ENCODE measurements at places on chromosomes 5 and 9. TPM values are rescaled to one million over a fixed set of nuclear protein-coding genes. Genes with fewer than 3 reads are reported as not detected.

- DNase-seq = no peak
Measured at GRCh38 chr9:71929223-71929622, 17.8 kb downstream of the C9orf85 start.

- DNase-seq = no peak
Measured at GRCh38 chr5:76074487-76075065, 8.6 kb upstream of the SV2C start.

DNA sequence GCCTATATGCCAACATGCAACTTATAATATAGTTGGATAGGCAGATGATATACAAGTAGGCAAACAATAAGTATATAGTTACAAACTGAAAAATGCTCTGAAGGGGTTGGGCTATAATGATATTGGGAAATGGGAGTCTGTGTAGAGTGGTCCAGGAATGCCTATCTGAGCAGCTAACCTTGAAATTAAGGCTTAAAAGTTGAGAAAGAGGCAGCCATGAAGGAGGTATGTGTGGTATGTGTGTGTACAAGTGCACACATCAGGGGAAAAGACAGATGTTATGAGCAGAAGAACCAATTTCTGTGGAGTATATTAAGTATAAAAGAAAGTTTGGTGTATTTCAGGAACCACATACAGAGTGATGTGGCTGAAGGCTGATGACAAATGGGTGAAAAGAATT is 154.9 kb upstream of the PAPPA start:
- no peak for DNase-seq

DNA sequence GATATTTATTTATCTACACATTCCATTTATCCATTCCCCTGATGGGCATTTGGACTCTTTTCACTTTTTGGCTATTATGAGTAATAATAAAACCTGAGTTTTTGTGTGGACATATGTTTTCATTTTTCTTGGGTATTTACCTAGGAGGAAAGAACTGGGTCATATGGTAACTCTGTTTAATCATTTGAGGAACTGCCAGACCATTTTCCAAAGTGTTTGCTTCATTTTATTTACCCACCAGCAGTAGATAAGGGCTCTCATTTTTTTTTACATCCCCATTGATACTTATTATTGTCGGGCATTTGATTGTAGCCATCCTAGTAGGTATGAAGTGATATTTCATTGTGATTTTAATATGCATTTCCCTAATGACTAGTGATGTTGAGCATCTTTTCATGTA is 7.7 kb upstream of the PTPDC1 start:
- DNase-seq = no peak

GRCh38 chr9:93194641-93195040 is 10.7 kb downstream of the WNK2 start:
- DNase-seq = no peak

DNA sequence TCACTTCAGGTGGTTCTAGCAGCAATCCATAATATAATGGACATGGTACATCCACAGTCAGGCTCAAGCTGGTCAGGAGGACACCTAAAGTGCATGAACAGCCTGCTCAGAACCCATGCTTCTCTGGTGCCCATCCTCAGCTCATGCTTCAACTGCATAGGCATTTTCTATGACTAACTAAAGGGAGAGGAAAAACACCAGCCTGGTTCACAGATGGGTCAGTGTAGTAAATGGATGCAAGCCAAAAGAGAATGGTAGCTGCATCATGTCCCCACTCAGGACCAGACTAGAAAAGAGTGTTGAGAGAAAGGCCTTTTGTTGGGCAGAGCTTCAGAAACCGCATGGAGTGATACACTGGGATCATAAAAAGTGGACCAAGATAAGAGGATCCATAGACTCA is 556.6 kb downstream of the TLE1 start:
- no peak for DNase-seq

DNA sequence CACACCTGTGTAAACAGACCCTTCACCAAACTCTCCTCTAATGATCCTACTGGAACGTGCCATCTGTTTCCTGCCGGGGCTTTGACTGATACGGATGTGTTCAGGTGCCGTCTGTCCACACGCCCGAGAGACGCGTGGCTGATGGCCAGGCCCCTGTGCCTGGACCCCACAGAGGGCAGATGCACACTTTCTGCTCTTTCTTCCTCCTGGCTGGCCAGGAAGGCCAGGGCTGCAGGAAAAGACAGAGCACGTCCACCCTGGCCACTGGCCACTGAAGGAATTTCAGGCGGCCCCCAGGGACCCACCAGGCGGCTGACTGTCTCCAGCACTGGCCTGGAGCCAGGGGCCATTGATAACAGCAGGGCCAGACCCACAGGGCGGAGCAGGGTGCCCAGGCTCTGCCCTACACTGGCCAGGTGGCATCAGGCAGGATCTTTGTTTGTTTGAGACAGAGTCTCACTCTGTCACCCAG is 3.6 kb upstream of the ENG start:
- DNase-seq = peak; percentile 84

DNA sequence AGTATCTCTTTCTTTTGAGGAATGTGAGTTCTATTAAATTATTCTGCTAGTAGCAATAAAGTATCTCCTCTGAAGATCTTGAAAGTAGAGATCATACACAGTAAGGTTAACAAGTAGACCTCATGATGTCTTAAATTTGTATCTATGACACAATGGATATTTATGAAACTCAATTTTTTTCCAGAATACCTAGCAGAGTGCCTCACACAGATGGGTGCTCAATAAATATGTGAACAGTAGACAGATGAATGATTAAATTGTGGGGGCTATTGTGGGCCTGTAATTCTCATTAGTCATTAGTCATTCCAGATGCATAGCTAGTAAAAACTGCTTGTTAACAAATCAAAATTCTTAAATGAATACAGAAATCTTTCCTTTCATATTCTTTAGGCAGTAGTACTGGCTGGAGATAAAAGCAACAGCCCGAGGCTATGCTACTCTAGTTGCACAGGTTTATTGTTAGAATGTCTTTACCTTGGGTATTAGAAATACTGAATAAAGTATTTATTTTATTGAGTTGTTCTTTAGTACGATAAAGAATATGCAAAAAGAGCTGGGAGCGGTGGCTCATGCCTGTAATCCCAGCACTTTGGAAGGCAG is 22.0 kb downstream of the CHD1 start:
- DNase-seq = no peak

GRCh38 chr5:39518516-39518915 is 93.7 kb upstream of the DAB2 start:
- DNase-seq = no peak

PTGS1 gene
- total RNA-seq = 46.0 TPM

- DNase-seq = no peak
Measured at GRCh38 chr9:70587201-70587600, 172.7 kb upstream of the KLF9 start.

GRCh38 chr5:72392326-72392733 is 72.2 kb downstream of the PTCD2 start:
- DNase-seq = no peak

DNA sequence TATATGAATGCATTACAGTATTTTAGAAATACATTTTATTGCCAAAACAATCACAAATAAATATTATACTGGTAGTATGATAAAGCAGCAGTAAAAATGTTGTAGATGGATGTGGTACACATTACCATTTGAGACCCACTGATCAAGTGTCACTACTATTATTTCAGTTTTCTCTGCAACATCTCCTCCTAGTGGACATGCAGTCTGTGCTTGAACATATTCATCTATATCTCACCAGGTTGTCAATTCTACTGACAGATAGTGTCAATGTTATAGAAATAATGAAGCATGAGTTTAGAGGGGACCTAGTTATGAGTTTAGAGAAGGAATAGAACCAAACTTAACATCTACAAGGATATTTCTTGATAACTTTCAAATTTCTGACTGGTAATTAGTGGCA is 39.2 kb upstream of the ELOVL7 start:
- no peak for DNase-seq

ADAMTS6 gene
- 0.74 TPM for total RNA-seq

- DNase-seq = peak; percentile 79
Measured at GRCh38 chr9:113564498-113565237, 101.1 kb downstream of the RGS3 start.

GRCh38 chr5:158287643-158288271 is 428.8 kb upstream of the CLINT1 start:
- peak; percentile 65 for DNase-seq

CNTNAP3 gene
- total RNA-seq = 18.9 TPM

GRCh38 chr5:180135128-180135955 is 63.8 kb upstream of the RNF130 start:
- no peak for DNase-seq

DNA sequence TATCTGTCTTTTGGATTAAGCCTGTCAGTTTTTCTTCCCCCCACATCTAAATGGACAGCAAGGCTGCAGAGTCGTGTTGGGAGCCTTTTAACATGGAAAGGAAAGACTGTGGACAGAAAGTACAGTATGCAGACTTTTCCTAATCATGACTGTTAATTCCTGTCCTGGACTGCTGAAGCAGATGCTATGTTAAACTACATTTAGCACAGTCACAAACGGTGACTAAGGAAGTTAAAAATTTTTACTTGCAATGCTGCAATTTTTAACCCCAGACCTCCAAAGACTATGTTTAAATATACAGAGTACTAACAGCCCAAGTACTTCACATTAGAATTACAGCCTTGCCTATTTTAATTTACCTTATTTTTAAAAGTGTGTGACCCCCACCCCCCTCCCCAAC is 51.8 kb downstream of the ELAVL2 start:
- DNase-seq = no peak

DNA sequence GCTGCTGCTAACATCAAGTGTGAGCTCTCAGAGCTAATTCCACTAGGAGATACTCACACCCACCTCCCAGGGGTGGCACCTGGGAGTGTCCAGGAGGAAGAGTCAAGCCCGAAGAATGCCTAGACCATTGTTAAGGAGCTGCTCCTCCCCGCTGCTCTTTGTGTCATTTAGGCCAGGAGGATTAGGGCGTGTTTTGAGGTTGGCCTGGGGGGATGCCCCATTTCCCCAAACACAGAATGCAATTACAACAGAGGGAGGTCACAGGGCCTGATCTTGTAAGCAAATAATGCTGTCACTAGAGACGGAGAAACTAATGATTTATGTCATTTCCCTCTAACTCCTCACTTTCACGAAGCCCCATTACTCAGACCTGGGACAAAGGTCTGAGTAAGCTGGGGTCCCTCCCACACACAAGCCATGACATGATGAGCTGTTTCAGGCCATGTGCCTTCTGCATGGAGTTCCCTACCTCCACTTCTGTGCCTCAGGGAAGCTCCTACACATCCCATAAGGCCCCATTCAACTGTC is 312.5 kb downstream of the ACTL7B start:
- no peak for DNase-seq

DNA sequence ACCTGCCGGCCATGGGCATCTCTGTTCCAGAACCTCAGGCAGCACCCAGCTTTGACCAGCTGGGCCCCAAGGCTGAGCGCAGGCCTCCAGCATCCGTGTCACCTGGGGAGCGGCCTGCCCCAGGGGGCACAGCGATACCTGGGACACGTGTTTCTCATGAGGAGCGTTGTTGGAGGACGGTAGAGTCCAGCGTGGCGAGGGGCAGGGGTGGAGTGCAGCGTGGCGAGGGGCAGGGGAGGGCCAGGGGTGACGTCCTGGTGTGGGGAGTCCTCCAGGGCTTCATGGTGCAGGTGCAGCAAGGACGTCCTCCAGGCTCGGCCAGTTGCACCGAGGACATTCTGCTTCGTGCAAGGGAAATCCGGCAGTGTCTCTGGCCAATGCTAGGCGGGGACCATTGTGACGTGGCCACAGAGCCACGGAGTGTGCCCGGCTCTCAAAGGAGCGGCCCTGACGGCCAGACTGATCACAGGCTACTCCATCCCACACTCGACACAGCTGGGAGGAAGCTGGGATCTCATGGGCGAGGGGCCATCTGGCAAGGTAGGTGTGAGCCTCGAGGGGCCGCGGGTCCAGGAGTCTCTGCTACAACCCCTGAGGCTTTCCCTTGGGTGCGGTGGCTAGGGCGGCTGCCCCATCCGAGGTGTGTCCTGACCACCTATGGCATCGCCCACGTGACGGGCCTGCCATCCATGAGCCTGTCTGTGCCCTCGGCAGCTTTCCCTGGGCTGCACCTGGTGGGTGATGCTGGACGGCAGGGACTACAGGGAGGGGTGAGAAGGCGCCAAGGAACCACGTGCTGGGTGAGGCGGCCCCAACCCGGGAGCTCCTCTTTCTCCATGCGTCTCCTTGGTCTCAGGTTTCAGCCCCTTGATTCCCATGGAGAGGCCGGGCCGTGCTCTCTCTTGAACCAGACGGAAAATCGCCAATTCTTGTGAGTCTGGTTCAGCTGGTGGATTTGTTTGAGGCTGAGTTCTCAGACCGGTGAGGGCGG is 33.8 kb downstream of the SLC9A3 start:
- DNase-seq = no peak

- no peak for DNase-seq
Measured at GRCh38 chr5:129804705-129805104, 56.8 kb downstream of the MINAR2 start.

- DNase-seq = no peak
Measured at GRCh38 chr9:137592767-137593166, 2.5 kb upstream of the ZMYND19 start.

NTNG2 gene
- total RNA-seq = 16.9 TPM
